ENCODE measurements at places on chromosomes 4 and X. TPM values are rescaled to one million over a fixed set of nuclear protein-coding genes. Genes with fewer than 3 reads are reported as not detected.

DNA sequence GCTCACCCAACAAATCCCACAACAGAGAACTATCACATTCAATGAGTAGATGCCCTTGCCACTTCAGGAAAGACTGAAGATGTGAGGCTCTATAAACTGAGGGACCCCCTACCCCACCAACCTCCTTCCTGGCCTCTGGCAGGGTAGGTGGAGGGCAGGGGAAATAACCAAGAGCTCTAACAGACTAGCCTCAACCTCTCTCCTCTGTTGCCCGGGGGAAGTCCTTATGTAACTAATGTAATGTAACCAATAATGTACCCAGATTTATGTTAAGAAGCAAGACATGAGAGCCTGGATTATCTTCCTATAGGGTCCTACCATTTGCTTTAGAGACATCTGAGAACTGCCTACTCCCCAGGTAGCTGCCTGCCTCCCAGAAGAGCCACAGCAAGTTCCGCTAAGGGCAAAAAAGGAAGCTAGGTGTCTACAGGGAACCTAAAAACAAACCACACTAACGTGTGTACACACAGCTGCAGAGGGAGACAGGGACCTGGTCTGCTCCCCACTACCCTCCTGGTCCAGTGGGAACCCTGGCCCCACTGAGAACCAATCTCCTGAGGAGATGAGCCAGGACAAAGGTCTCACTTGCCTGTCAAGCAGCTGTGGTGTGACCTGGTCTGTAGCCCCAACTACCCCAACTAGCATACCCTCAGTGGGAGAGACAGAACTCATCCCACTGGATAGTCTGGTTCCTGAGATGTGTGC is 17.7 kb downstream of the OTUD5 start:
- no peak for DNase-seq

DNA sequence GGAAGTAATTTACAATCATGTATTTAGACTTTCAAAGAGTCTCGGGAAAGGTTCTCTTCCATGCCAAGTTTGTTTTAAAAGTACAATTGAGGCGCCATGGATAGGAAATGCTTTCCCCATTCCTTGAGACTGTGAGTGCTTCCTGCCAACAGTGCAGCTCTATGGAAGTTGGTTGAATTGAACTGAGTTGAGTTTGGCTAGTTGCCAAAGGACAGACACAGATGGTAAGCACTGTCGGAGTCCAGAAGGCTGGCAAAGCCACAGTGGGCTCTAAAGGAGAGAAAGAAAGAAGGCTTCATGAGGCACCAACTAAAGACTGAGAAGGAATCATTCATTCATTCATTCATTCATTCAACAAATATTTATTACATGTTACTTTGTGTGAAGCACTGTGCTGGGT is 4.3 kb upstream of the KCNE5 start:
- DNase-seq = peak; percentile 1

DNA sequence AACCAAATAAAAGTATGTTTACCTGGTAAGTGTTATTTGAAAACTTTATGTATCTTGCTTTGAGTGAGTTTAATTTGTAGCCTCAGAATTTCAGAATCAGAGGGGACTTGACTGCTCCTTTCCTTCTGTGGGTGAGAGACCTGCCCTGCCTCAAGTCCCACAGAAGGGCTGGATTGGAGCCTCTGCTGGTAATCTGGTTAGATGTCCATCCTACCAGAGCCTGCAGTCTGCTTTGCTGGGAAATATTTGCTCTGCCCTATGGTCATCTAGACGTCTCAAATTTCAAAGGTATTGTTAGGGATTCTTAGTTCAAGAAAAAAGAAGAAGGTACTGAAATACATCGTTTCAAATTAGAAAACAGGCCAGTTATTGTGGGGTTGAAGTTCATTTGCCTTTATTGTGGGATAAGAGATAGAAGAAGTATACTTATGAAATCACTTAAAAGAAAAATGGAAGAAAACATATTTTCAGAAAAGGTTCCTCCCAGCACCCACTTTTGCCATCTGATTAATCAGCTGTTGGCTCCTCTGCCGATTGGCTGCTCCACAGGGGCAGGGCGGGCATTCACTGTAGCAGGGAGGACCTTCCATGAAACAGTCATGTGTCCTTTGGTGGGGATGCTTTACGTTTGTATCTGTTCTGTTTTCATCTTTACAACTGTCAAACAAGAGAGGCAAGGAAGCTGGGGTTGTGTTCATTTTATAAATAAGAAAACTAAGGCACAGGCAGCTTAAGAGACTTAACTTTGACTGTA is 73.3 kb upstream of the TLR2 start:
- DNase-seq = no peak

GRCh38 chr4:7785017-7785416 is 154.6 kb downstream of the AFAP1 start:
- DNase-seq = no peak

GRCh38 chrX:20237864-20238263 is 28.8 kb downstream of the RPS6KA3 start:
- no peak for DNase-seq

DNA sequence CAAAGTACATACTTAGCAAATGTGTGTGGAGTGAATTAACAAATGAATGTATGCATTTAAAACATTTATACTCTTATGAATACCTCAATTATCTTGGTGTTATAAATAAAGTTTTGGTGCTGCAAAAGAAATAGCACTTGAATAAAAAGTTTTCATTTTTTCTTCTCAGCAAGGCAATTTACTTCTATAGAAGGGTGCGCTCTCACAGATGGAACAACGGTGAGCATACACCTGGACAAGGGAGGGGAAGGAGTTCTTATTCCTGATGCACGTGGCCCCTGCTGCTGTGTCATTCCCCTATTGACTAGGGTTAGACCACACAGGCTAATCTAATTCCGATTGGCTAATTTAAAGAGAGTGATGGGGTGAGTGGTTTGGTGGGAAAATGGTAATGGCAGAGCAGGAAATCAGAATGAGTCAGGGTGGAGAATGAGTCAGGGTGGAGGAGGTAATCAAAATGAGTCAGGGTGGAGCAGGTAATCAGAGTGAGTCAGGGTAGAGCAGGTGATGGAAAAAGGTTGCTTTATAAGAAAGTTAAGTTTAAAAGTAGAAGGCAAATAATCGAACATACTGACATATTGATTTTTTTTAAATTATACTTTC is 28.2 kb upstream of the PGK1 start:
- no peak for DNase-seq

The PIN4 gene
- total RNA-seq = 36.6 TPM

- no peak for DNase-seq
These were observed 48.7 kb downstream of the STIM2 start for GRCh38 chr4:26909369-26909768.

The PRAF2 gene
- 19.9 TPM for total RNA-seq

GRCh38 chrX:9906919-9907318 is 60.2 kb upstream of the CLDN34 start:
- no peak for DNase-seq

DNA sequence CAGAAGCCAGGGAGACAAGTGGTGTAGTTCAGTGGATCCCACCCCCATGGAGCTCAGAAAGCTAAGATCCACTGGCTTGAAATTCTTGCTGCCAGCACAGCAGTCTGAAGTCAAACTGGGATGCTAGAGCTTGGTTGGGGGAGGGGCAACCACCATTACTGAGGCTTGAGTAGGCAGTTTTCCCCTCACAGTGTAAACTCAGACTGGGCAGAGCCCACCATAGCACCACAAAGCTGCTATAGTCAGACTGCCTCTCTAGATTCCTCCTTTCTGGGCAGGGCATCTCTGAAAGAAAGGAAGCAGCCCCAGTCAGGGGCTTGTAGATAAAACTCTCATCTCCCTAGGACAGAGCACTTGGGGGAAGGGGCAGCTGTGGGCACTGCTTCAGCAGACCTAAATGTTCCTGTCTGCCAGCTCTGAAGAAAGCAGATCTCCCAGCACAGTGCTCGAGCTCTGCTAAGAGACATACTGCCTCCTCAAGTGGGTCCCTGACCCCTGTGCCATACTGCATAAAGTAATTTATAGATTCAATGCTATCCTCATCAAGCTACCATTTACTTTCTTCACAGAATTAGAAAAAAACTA is 163.2 kb downstream of the HHIP start:
- no peak for DNase-seq

GRCh38 chr4:103098341-103098740 is 1.3 kb downstream of the BDH2 start:
- no peak for DNase-seq

DNA sequence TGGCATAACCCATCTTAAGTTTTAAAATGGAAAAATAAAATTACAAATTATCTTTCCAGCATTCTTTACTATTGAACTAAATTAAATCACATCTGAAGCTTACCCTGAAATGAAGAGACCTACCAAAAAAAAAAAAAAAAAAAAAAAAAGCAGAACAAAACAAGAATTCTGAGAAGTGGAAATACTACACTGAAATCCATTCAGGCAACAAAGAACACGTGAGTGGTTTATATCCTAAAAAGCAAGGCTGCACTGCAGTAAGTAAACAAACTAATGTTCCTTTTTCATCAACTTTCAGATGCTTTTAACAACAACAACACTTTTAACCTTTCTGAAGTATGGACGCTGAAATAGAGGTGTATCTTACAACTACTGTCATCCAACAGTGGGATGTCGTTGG is 7.5 kb downstream of the FRYL start:
- no peak for DNase-seq

GRCh38 chr4:168021666-168022065 is 70.7 kb upstream of the ANXA10 start:
- no peak for DNase-seq

- DNase-seq = no peak
These were observed 726.5 kb downstream of the FAM133A start for GRCh38 chrX:94400488-94400887.

The KLKB1 gene
- total RNA-seq = not detected

DNA sequence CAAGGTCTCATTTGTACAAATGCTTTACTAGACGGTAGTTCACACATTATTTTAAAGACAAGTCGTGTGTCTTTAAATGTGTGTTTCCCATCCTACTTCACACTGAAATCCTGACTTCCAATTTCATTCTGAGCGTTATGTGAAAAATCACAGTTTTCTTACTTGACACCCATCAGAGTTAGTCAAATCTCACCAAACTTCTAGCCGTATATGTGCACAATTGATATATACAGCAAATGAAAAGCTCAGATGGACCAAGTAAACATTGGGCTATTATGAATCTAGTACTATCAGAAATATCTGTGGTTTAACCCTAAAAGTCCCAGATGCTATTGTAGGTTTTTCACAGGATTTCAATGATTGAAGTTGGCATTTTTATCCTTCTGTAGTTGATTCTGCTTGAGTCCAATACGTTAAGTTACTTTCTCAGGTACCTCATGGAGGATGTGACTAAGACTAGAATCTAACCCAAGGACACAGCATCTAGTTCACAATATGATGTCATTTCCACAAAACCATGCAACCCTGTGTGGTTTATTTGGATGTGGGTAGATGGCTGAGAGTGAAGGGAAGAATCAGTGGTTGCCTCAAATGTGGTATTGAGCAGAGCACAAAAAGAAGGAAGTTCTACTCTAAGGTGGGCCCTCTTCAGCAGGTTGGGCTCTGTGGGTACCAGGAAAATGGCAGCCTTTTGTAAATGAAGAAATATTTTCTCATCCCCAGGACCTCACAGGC is 22.1 kb upstream of the TRIM60 start:
- no peak for DNase-seq

- no peak for DNase-seq
These were observed 964.7 kb downstream of the RAB28 start for GRCh38 chr4:12519426-12519825.

DNA sequence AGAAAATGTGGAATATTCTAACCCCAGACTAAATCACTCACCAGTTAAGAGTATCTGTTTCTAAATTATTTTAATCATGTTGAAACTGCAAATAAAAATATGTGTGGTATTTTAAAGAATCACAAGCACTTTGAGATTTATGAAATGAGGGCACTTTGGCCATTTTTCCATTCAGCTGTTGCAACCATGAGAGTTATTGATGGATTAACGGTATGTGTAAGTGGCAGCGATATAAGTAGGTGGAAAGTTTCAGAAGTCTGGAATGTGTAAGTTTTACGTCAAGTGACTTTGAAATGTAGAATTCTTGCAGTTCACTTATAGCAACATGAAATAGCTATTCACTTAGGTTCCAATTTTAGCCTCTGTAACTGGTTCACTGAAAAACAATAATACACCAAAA is 905.1 kb upstream of the SLIT2 start:
- no peak for DNase-seq

- no peak for DNase-seq
These were observed 66.2 kb downstream of the MAB21L2 start for GRCh38 chr4:150648123-150648522.

DNA sequence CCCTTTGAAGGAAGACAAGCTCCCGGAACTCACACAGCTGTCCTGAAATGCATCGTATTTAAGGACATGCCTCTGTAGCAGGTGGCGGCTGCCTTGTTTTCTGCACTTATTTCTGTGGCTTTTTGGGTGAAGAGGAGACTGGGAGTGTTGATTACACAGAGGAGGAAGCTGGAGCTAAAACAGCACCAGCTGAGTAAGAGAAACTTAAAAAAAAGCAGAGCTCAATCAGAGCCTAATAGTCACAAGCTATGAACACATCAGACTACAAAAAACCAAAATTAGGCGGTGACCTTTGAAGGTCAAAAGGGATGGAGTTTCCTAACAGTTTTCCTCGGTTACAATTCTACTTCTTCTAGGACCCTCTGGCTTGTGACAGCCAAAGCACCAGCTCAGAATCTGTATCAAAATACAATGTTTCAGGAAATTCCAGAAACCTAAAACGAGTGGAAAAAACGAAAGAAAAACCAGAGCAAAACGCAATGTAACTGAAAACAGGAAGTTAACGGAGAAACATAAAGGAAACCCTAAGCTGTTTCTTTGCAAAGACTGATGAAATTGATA is 13.5 kb downstream of the PRKX start:
- no peak for DNase-seq

DNA sequence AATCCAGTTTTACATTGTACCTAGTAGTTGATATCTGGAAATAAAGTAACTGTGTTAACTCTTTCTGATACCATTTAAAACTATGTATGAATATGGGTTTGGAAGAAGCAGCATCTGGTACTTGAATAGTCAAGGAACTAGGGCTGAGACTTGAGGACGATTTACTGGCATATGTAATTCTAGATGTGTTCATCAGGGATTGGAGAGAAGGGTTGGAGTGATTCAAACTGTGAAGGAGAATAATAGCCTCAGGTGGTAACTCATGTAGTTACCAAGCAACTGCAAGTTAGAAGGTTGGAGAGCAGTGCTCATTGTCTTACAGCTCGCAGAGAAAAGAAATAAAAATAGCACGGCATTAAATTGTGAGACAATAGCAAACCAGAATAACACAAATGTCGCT is 29.5 kb upstream of the TXLNG start:
- DNase-seq = no peak

The DUSP21 gene
- total RNA-seq = not detected

GRCh38 chrX:115068896-115069295 is 51.5 kb upstream of the IL13RA2 start:
- DNase-seq = no peak

GRCh38 chr4:173008436-173008835 is 160.2 kb upstream of the GALNT7 start:
- no peak for DNase-seq
